ENCODE measurements at places on chromosomes 16 and 17.

- DNase-seq = peak; percentile 22
Measured at GRCh38 chr16:75027520-75028300, 28.9 kb downstream of the ZNRF1 start.

DNA sequence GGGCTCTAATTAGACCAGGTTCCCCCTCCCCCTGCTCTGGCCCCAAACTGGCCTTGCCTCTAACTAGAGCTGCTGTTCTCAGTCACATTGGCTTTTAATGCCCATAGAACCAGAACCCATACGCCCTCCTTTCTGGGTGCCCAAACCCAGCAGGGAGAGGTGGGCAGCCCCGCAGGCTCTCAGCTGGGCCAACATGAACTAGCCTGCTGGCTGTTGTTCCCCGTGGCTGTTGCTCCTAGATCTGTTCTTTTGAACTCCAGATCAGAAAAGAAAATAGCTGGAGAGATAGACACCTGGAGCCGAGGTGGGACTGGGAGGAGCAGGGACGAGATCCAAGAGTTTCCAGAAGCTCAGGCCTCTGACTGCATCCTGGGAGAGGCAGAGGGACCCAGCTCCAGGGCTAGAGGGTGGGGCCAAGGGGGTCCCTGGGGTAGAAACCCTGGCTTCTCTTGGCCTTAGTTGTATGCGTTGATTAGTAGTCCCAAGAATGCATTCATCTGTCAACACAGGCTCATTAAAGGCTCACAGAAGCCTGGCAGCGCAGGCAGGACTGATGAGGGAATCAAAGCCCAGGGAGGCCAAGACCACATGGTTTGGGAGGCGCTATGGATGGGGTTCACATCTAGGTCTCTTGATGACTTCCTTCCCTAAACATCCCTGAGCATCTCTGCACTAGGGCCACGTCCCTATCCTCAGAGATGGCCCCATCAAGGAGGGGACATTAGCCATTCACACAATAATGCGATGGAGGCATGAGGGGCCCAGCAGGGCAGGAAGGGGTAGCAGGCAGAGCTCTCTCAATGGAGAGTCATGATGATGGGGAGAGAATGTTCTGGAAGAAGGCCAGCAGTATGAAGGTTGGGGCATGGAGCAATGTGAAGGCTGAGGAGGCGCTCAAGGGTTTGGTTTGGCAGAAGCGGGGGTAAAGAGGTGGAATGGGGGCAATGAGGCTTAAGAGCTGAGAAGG is 1.3 kb upstream of the CPSF4L start:
- DNase-seq = no peak

DNA sequence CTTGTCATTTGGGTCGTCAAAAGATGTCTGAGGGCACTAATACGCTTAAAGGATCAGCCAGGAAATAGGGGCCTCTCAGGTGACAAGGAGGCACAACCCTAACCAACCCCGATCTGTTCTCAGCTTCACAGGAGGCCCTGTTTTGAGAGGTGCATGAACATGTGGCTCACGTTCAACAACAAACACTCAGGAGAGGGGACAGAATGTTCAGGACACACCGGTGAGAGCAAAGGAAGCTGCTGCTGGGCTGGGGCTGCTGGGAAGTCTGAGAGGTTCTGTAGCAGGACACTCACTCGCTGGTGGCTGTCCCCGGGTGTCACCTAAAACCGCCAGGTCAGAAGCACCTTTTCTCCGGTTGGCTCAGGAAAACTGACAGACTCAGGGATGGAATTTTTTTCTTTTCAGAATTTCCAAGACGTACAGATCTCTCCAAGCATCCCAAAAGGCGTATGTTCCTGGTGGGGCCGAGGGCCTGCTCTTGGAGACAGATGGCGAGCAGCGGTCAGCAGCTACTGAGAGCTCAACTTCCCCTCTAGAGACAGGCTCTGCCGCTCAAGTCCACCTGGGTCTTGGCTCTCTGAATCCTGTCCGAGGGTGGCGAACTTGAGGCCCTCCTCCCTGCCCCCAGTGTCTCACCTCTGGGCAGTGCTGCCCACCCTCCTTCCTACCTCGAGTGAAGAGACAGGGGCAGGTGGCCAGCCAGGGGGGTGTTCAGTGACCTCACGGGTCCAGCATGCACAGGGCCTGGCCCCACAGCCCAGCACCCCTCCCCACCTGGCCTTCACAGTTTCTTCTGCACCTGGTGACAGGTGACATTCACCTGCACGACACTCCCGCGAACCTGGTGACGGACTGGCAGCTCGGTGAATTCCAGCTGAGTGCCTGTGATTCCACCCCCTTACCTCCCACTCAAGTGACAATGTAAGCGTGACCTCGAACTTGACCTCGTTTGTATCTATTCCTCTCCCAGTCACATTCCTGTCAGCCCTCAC is 22.9 kb downstream of the CLUH start:
- peak; percentile 24 for DNase-seq

GRCh38 chr16:9874219-9874618 is 308.0 kb downstream of the GRIN2A start:
- DNase-seq = no peak

DNA sequence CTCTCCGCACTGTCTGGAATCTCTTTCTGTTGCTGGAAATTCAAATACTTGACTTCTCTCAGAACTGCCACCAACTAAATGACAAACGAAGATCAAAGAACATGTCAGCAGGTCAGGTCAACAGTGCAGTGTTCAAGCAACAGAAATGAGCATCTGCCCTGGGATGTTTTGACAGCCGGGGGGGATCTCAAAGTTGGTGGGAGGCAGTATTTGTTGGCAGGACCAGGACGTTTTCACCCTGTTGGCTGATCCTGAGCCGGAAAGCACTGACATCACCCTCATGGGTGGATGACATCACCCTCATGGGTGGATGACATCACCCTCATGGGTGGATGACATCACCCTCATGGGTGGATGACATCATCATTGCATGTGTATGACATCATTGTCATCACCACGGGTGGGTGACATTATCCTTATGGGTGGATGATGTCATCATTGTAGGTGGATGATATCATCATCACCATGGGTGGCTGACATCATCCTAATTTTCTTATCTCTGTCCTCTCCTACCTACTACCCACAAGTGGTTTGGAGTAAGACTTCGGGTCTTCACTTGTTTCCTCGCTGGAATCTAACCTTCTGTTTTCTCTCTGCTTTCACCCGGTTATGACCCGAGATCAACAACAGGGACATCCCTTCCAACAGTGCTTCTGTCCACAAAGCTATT is 18.9 kb downstream of the DNAH17 start:
- DNase-seq = peak; percentile 46

GRCh38 chr16:69942627-69943170 is 8.4 kb upstream of the CLEC18A start:
- no peak for DNase-seq

GRCh38 chr17:13953841-13954240 is 115.5 kb upstream of the COX10 start:
- peak; percentile 20 for DNase-seq

- no peak for DNase-seq
Measured at GRCh38 chr17:74852237-74853047, 7.2 kb downstream of the GRIN2C start.

- peak; percentile 50 for DNase-seq
Measured at GRCh38 chr17:39200070-39200879, at the start of gene RPL19. Gene RPL19 (plus strand): TSS chr17:39200283. CDS start chr17:39200345, 62 bp downstream.

- DNase-seq = no peak
Measured at GRCh38 chr16:86885139-86885538, 306.8 kb downstream of the FOXL1 start.

DNA sequence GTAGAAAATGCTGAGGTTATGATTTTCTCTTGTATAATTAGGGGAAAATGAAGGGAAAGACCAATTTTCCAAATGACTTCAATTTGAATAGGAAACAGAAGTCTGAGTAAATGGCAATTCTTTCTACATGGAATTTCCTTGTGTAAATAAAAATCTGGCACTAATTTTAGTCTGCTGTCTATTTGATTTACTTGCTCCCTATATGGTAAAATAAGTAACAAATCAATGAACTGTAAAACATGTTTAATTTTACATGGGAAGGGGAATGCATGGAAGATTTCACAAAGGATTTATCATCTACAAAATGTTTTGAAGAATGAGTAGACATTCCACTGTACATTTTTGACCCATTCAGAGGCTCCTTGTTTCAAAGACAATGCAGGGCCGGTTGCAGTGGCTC is 811.6 kb upstream of the GOT2 start:
- DNase-seq = no peak

- DNase-seq = no peak
Measured at GRCh38 chr16:50814052-50814451, 72.2 kb downstream of the CYLD start.

- peak; percentile 72 for DNase-seq
Measured at GRCh38 chr17:49508061-49508865, 13.2 kb downstream of the NGFR start.

GRCh38 chr17:27928587-27928986 is 35.4 kb upstream of the LYRM9 start:
- DNase-seq = no peak

- peak; percentile 35 for DNase-seq
Measured at GRCh38 chr17:5819396-5819795, 235.1 kb upstream of the NLRP1 start.

GRCh38 chr17:22203208-22203715 is 510.9 kb downstream of the KCNJ18 start:
- no peak for DNase-seq

DNA sequence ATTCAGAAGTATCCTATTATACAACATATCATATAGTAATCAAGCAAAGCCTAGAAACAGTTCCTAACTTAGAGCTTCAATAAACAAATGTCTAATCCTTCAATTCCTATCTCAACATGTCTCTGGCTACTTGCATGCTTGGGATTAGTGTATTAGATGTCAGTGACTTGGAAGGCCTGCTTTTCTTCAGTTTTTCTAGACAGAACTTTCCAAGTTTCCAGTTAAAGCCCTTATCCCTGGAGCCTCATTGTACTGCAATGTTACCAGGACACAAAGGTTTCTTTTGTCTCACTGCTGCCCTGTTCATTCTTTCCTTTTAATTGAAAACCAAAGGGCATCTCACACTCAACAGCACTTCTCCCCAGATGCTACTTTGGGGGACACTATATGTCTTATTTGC is 16.5 kb downstream of the PSME3IP1 start:
- DNase-seq = no peak

GRCh38 chr16:73023752-73024570 is 24.0 kb downstream of the ZFHX3 start:
- no peak for DNase-seq

- no peak for DNase-seq
Measured at GRCh38 chr16:14329727-14330350, 258.7 kb downstream of the MRTFB start.

DNA sequence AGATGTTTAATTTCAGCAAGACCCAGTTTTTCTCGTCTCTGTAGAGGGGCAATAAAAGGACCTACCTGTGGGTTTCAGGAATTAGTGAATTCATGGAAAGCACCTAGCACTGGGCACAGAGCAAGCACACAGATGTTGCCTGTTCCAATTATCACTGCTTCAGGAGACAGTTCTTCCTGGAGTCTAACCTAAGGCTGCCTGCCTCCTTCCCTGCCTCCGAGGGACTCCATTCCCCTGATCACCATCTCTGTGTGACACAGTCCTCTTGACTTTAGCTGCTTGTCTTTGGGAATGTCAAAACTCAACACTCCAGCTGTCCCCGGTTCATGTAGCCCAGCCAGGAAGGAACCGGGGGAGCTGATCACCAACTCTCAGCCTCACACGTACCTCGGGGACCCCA is 474.9 kb downstream of the SLC39A11 start:
- DNase-seq = no peak

DNA sequence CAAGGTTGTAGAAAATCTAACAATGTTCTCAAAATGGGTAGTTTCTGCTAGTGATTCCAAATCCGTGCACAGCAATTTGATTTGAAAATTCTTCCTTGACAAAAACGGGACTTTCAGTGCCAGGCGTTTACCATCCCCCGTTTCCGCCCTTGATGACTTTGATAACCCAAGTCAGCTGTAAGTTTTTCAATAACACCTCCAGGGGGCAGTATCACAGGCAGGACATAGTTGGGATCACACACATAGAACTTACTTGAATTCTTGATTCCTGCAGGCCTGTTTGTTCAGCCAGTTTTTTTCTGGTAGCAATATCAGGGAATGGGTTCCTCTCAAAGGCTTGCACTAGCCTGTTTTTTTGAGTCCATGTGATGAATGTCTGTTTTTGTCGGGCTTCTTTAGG is 5.6 kb downstream of the DUXB start:
- no peak for DNase-seq

DNA sequence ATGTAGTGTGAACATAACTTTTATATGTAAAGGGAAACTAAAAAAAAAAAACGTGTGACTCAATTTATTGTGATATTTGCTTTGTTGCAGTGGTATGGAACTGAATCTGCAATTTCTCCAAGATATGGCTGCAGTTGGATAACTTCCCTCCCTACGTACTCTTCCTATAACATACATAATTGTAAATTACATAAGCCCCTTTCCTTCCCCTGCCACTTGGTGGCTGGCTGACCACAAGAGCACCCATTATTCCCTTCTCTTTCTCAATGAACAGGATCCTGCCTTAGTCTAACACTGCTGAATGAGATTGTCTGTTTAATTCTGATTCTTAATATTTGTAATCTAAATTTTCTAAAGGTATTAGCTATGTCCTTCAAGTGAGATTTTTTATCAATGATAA is 27.8 kb downstream of the CCL4 start:
- DNase-seq = peak; percentile 9

DNA sequence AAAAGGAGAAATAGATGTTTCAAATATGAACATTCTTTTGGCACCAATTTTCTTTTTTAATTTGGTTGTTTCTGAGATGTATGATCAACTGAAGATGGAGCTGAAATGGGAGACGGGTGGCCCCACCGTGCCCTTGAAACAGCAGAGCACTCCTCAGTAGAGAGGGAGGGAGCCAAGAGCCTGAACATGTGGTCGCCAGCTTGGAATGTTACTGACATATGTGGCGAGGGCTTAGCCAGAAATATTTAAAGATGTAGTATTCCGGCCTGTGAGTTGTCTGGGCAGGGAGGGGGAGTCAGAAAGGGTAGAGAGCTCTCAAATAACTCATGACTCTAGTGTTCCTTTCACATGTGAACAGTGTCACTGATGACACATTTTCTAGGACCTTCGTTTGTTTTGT is 13.3 kb upstream of the MRC2 start:
- peak; percentile 59 for DNase-seq

DNA sequence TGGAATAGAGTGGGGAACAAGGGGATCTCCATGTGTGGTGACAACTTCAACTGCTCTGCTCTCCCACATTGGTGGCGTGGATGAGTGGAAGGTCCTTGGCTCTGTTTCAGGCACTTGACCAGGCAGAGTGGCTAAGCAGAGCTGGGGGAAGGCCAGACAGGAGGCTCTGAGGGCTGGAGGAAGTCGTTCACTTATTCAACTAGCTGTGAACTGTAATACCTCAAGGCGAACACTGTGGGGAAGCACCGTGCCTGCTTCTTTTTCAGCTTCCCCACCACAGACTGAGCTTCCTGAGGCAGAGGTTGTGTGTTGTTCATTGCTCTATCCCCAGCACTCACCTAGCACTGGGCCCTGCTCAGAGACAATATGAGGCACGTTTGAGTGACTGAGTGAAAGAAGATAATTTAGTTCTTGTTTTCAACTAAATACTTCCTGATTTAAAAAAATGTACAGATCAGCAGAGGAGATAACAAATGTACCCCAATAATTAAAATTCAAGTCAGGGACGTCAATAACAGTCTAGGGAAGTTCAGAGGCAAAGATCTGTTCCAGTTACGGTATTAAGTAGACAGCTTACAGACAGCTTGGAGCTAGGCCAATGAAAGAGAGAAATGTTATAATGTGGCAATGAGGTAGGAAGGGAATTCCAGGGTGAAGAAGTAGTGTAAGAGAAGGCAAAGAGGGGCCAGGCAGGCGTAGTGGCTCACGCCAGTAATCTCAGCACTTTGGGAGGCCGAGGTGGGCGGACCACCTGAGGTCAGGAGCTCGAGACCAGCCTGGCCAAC is 34.7 kb downstream of the MYO18A start:
- DNase-seq = peak; percentile 86

GRCh38 chr16:73076324-73076810 is 28.4 kb upstream of the ZFHX3 start:
- no peak for DNase-seq
